Karpas-422 (cell line): ENCODE measurements at places on chromosomes 11 and 22. TPM values are rescaled to one million over a fixed set of nuclear protein-coding genes. Genes with fewer than 3 reads are reported as not detected.

Gene SCARF2
- 0.67 and 2.2 TPM in 2 replicates for total RNA-seq

Gene HORMAD2
- not detected in 2 replicates for total RNA-seq

Gene RCOR2
- total RNA-seq = 2.1 and 2.4 TPM in 2 replicates

Gene NEFH
- not detected in 2 replicates for total RNA-seq

Gene KREMEN1
- total RNA-seq = not detected in 2 replicates

Gene OLFML1
- not detected in 2 replicates for total RNA-seq

Gene PDGFB
- 0.43 and 2.9 TPM in 2 replicates for total RNA-seq

Gene C11orf87
- not detected in 2 replicates for total RNA-seq

Gene TMEM191B
- 0.32 and 3.8 TPM in 2 replicates for total RNA-seq

Gene RAB36
- 4.0 and 10.6 TPM in 2 replicates for total RNA-seq

Gene C11orf42
- total RNA-seq = not detected in 2 replicates

Gene COMT
- total RNA-seq = 72.0 and 181 TPM in 2 replicates

Gene SEPTIN5
- total RNA-seq = not detected in 2 replicates

Gene KRTAP5-7
- 1.5 TPM in 1 of 2 replicates, not detected in the other for total RNA-seq

Gene APOL5
- not detected in 2 replicates for total RNA-seq

Gene MAP6
- total RNA-seq = 3.0 and 4.9 TPM in 2 replicates

Gene IL10RA
- 25.5 and 49.8 TPM in 2 replicates for total RNA-seq

Gene THRSP
- not detected in 2 replicates for total RNA-seq

Gene LRRN4CL
- total RNA-seq = 0.45 and 0.54 TPM in 2 replicates

Gene CRYAB
- not detected in 2 replicates for total RNA-seq
